ENCODE measurements at places on chromosomes 13 and 19. TPM values are rescaled to one million over a fixed set of nuclear protein-coding genes. Genes with fewer than 3 reads are reported as not detected.

GRCh38 chr19:14516746-14517438 is 1.3 kb downstream of the DNAJB1 start:
- DNase-seq = no peak

DNA sequence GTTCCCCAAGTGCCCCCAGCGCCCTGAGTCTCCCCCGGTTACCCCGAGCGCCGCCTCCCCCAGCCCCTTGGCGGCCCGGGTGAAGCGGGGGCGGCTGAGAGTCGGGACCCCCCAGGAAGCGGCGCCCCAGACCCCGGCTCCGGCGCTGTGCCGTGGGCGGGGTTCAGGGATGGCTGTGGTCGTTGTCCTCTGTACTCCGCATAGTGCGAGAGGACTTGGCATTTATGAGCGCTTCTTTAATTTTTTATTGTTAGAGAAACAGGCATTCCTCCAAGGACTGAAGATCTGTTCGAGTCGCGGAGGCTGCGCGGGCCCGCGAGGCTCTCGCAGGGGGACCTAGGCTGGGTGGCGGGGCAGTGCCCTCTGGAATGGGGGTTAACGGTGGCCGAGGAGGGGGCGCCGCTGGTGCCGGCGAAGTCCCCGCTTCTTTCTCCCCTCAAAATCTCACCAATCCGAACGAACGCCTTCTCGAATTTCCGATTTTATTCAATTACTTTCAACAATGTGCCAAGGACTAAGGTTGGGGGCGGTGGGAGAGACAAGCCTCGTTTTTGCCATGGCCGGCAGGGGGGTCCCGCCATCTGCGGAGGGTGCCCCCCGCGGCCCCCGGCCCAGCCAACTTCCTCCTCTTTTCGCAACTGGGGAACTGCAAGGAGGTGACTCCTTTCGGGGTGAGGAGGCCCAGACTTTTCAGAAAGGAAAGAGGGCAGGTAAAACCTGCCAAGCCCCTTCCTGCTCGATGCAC is 596 bp upstream of the GJB2 start:
- no peak for DNase-seq

GRCh38 chr13:62418376-62418775 is 1002.7 kb upstream of the PCDH20 start:
- DNase-seq = no peak

DNA sequence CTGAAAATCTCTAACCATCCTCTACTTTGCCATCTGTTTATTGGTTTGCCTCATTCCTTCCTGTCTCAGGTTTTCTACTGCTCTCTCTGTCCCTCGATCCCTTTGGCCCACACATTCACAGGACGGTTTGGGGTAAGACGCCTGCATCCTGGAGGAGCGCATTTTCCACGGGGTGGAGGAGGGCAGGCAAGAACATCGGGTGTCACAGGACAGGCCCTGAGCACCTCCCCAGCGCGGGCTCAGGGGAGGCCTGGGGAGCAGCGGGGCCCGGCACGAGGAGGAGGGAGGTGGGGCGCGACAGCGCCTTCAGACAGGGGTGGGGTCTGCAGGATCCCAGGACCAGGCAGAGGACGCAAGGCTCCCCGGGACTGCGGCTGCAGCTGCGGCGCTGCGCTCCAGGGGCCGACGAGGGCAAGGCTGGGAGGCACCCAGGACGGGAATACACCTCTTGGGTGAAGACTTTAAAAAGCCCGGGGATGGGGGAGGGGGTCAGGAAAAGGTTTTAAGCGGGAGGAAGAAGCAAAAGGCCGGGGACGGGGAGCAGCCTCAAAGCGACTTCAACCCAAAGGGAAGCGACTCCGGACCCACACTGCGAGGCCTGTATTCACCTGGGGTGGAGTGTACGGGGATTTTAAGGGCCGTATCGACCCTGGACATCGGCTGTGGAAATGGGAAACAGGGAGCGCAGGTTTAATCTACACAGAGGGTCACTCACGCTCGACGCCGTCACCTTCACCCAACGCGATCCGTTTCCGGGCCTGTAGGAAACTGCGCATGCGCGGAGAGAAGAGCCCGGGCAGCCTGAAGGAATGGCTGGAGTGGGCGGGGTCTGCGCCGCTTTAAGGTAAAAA is at the start of gene ZNF415:
ZNF415 (minus strand) TSS at position 770 of the 851 bp plus-strand sequence. CDS start 10,234 bp downstream, outside the sequence.
- DNase-seq = no peak

DNA sequence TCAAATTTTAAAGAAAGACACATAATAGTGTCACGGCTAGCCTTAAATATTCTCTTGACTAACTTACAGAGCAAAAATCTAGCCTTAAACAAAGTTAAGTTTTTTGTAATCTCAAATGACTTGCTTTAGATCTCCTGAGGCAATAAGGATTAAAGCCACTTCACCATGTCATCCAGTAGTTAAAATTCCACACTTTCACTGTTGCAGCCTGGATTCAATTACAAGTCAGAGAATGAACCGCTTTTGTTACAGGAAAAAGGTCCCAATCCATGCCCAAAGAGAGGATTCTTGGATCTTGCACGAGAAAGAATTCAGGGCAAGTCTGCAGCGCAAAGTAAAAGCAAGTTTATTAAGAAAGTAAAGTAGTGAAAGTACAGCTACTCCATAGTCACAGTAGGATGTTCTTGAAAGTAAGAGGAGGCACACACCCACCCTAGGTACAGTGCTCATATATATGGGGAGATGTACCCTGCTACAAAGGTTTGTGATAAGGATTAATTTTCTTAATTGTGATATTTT is 34.6 kb upstream of the CD177 start:
- DNase-seq = no peak

DNA sequence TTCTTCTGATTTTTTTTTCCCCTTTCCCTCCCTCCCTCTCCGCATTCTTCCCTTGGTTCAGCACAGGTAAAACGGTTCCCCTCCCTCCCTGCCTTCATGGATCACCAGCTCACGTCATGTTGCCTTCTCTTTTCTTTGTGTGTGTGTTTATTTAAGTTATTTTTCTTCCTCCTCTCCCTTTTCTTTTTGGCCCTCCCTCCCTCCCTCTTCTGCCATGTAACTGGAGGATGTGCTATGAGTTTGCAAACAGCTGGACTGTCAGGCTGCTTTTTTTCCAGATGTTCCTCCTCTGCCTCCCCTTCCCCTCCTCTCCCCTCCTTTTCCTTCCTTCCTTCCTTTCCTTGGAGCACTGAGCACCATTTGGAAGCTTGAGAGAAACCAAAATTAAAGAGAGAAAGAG is 2.0 kb downstream of the LENG9 start:
- no peak for DNase-seq

MIER2 gene
- 38.2 TPM for total RNA-seq

NKPD1 gene
- total RNA-seq = 0.29 TPM

Data from glomerular endothelial cell (primary cell).